ENCODE measurements at places on chromosomes 6 and 20. TPM values are rescaled to one million over a fixed set of nuclear protein-coding genes. Genes with fewer than 3 reads are reported as not detected.

The FOXA2 gene
- 8.2 TPM for polyA plus RNA-seq

The LRP11 gene
- polyA plus RNA-seq: 28.8 TPM

The SIRPB1 gene
- polyA plus RNA-seq: 1.6 TPM

The TMEM244 gene
- polyA plus RNA-seq: not detected

The OR2H1 gene
- polyA plus RNA-seq: not detected

The SPTLC3 gene
- polyA plus RNA-seq: 42.0 TPM

The LTA gene
- 0.96 TPM for polyA plus RNA-seq

The IRF4 gene
- polyA plus RNA-seq: 0.21 TPM

Measured in large intestine (tissue), 12 donors.